SIG-M5 (cell line): ENCODE measurements at places on chromosomes 7 and 10.

DNA sequence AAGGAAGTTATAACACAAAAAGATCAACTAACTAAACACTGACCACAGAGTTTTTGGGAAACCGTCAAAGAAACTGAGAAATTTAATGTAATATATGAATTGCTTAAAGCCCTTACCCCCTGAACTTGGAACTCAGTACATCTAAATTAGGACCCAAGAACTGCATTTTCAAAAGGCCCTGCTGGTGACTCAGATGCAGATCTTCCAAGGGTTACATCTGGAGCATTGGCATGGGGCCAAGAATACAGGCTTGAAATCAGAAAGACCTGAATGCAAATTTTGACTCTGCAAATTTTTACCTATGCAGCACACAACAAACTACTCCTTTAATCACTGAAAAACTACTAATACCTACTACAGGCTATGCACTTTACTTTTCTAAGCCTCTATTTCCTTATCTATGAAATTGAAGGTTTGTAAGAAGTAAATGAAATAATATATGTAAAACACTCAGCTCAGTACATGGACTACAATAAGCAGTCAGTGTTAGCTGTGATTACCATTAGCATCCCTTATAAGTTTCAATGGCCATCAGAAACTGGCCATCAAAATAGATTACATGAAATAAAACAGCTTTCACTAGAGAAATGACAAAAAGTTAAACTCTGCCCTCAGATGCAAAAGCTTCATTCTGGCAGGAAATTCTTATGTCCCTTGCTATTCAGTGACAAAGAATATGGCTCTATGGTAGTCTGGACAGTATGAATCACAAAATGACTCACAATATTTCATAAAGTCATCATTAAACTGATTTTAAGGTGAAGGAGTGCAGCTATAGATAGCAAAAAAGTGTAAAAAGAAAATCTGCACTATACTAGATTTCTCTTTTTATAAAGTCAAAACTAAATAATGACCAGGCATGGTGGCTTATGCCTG is 43.6 kb downstream of the NSUN6 start:
- no peak for DNase-seq

DNA sequence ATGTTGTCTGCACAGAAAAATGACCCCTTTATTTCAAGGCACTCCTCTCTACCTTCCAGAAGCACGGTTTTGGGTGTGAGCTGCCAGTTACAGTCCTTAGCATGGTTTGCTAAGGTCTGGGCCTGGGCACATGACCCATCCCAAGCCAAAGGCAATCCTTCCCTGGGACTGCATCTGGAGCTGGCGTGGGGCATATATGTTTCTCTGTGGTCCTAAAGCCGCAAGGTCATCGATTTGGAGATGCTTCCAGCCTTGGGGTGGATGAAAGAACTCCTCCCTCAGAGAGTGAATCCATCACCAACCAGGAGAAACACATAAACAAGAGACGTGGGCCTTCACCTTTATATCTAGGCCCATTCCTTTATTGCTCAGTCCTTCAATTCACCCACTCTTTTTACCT is 50.1 kb upstream of the IGFBP3 start:
- DNase-seq = no peak

DNA sequence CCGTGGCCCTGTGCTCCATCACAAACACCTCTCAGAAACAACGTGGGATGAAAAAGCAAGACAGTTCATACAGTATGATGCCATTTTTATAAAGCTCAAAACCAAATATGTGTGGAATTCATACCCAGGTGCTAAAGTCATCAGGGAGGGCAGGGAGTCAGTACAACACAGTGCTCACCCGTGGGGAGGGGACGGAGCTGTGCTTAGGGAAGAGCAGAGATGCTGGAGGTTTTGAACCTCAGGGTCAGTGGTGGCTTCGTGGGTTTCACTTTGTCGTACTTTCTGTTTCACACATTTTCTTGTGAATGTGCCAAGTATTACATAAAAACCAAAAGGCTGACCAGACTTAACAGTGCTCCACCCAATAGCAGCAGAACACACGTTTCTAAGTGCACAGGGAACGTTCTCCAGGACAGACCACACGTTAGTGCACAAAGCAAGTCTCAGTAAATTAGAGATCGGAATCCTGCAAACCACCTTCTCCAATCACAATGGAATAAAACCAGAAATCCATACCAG is 21.2 kb downstream of the ZMIZ2 start:
- no peak for DNase-seq

GRCh38 chr10:97328646-97329453 is 5.7 kb downstream of the FRAT2 start:
- no peak for DNase-seq

- no peak for DNase-seq
Observed at GRCh38 chr10:59917922-59918321, 11.6 kb upstream of the CCDC6 start.

- DNase-seq = no peak
Observed at GRCh38 chr10:93818086-93818485, 60.4 kb downstream of the LGI1 start.

DNA sequence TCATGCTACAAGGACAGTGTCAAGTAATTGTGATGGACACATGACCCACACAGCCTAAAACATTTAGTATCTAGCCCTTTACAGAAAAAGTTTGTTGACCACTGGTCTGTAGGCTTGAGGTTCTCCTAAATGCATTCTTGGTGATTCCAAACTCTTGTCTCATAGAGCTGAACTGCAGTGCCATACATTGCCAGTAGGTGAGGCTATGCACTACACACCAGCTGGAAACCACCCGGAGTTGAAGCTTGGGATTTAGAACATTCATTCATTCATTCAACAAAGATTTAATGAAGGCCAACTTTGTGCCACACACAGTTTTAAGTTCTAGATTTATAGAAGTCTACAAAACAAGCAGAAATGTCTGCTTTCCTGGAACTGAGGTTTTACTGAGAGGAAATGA is 77.3 kb upstream of the TCF7L2 start:
- no peak for DNase-seq

GRCh38 chr7:10940704-10941355 is 32.8 kb upstream of the PHF14 start:
- DNase-seq = no peak

DNA sequence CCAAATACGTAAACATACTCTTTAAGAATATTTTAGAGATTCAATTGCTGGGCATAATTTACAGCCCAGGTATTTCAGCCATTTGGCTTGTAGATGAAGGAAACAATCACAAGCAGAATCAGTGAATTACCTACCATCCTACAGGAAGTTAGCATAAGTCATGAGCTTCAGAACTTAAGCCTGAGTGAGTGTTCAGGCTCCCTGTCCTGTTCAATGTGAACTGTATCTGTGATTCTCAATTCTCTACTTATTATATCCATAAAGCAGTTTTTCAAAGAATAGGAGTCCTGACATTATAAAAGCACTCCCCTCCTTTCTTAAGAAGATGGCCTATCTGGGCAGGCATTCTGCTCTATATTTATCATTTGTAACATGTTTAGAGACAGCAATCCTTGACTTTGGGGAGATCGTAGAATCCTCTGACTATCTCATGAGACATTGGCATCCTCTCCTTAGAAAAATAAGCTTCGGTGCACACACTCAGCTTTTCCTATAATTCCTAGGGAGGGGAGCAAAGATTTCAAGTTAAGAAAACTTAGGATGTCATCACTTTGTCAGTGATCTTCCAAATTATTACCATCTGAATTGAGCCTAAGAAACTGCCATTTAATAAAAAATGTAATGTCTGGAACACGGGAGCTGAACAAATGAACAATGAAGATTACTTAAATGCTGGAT is 645.2 kb upstream of the IGFBP3 start:
- no peak for DNase-seq

DNA sequence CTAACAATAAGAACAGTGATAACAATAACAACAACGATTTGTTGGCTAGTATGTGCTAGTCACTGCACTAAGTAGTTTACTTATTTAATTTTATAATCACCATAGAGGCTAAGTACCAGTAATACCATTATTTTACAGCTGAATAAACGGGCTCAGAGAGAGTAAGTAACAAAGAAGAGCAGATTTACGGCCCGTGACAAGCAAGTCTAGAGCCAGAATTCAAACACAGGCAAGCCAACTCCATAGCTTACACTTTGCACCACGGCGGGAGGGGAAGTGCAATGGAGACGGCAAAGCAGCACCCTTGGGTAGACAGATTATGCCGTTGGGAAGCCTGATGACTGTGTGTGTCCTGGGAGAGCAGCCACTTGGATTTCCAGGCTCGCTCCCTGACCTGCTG is 1.2 kb upstream of the OR6V1 start:
- no peak for DNase-seq

- DNase-seq = no peak
Observed at GRCh38 chr10:43794181-43794815, 145.6 kb upstream of the ZNF32 start.

GRCh38 chr7:84302949-84303348 is 108.4 kb upstream of the SEMA3A start:
- DNase-seq = no peak

DNA sequence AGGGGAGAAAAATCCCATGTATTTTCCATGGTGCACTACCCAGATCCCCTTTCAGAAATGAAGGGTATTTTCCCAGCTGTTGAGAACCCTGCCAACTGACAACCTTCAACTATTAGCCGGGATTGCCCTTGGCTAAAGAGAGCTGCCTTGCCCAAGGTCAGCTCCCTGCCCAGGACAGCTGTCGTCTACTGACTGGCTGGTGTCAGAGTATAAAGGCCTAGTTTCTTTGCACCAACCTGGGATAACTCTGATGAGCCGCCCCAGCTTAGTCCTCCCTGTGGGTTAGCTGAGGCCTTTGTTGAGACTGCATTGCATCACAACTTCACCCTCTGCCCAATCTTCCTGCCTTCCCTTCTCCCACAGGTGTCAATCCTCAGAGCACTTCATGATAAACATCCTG is 147.2 kb upstream of the RHEB start:
- no peak for DNase-seq

DNA sequence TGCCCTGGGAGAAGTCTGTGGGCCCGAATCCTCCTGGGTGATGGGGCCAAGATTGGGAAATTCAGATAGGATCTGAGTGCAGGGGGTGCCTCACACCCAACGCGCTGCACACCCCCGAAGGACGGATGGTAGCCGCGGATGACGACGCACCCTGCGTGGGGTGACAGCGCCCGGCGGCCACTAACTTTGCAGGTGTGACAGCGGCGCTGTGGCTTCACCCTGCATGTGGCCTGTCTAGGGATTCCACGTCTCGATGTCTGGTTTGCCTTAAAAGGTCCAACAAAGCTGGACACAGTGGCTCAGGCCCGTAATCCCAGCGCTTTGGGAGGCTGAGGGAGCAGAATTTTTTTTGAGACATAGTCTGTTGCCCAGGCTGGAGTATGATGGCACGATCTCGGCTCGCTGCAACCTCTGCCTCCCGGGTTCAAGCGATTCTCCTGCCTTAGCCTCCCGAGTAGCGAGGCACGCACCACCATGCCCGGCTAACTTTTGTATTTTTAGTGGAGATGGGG is 18.6 kb downstream of the ADAP1 start:
- no peak for DNase-seq

DNA sequence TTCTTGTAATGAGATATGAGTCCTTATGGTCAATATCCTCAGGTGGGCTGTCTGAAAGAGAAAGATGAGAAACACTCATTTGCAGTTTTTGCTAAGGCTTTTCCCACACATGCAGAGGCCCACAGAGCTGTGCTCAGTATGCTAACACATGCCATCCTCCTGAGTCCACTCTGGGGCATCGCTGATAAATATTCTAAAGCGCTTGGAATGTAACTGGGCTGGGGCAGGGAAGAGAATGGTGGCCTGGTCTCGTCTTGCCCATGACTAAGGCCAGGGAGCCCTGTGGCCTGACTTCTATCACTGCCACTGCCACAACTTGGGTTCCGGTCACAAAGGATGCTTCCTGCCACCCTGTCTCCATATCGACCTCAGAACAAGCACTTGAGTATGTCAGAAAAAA is 199.7 kb upstream of the FRMD4A start:
- DNase-seq = no peak

GRCh38 chr7:11428877-11429581 is 403.0 kb downstream of the THSD7A start:
- no peak for DNase-seq
